ENCODE measurements at places on chromosomes 7 and 10.

DNA sequence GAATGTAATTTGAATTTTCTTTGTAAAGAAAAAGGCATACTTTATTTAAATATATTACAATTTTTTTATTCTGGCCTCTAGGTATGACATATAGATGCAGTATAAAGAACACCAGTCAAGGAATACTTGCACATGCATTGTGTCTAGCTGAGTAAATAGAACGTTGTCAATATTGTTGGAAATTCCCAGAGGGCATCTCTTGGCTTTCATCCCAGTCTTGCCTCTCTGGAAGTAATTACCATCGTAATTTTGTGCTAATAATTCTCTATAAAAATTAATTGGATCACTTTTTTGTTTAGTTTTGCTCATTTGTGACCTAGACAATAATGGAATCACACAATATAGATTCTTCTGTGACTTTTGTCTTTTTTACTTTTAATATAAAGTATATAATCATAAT, 1052.3 kb upstream of the CELF2 start:
- DNase-seq: no peak

- no peak for DNase-seq
Measured at GRCh38 chr10:43188702-43189101, 50.5 kb downstream of the CSGALNACT2 start.

- no peak for DNase-seq
Measured at GRCh38 chr7:36278620-36279172, 111.0 kb upstream of the ANLN start.

DNA sequence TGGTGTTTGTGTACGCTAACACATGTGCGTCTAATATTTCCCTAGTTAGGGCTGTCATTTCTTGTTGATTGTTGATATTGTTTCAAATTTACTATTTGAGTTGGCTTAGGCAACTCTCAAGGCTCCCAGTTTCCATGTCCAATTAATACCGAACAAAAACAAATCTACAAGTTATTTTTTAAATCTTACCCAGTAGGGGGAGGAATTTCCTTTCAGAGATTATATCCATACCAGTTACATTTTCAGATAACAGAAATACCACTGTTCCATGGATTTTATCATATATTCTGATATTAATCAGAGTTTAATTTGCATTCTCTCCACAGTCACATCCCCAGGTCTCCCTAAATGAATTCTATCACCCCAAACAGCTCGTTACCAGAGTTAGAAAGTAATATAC, 7.2 kb upstream of the AKR1B10 start:
- no peak for DNase-seq

DNA sequence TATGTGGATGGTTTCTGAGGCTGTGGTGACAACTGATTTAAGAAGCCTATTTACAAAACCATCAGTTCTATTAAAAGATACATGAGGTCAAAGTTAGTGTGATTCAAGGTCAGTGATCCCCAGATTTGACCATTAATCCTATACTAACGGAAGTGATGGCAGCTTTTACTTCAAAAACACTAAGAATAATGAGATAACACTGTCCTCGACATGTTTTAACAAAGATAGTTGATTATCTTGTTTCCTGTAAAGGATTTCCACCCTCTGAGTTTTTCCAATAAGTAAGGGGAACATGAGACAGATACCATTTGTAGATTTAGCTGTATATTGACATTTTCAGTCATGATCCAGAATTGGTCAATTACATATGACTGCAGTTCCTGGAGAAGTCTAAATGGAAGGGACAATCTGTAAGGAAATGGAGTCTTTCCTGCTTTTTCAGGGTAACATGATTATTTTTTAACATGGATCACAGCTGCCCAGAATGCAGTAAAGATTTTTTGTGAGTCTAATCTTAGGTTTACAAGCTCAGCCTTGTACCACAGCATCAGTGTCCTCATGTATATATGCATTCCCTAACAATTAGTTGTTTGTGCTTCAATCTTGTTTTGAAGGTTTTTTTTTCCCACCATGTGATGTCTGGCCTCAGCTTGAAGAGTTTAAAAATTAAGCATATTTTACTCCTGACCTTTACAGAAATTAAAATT, 188.0 kb downstream of the PPP1R9A start:
- DNase-seq: no peak

Data from stimulated activated CD4-positive, alpha-beta T cell treated with anti-CD3 and anti-CD28 coated beads, Interleukin-2, amount 100 ng/mL, for 24 hours (primary cell).